Mesenchymal stem cell (in vitro differentiated cells and primary cell): ENCODE measurements at places on chromosomes 2 and 18.

DNA sequence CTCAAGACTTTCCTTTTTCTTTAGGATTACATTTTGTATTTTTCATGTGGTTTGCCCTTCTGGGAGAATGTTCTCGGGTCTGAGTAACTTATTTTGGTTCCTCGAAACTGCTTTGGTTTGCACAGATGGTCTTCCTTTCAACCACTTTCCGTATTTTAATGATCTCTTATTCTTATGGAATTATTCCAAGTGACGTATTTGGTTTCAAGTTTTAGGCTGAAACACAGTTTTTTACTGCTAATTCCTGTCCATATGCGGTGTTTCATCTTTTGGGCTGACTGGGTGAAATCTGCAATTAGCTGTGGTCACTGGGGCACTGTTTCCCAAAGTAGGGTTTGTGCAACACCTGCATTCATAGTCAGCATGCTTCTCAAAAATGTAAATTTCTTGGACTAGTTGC is 122.7 kb downstream of the CAPN13 start:
- no peak for DNase-seq

DNA sequence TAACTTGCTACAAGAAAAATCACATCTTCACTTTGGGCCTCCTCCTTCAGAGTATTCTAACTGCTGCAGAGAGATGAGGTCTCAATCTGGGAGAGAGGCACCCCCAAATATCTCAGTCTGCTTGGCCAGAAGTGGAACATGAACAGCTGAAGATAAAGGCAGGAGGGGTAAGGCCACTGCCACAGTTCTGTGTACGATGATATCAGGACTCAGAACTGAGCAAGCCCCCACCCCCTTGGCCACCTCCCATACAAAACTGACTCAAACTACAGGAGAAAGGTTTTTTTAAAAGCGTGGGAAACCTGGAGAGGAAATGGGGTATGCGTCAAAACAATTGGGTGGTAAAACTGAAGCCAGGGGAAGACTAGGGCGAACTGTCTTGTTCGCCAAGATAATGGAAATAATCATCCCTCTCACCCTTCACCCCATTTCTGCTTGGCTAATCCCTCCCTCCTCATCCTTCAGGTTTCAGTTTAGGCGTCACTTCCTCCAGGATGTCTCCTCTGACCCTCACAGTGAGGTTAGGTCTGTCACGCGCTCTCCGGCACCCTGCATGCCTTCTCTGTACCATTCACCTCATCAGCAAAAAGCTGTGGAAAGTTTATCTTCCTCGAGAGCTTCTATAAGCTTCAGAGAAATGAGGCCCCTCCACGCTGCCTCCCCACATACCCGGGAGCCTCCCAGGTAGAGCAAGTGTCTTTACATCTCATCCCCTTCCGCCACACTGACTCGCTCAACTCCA is 64.4 kb downstream of the SFXN5 start:
- no peak for DNase-seq

DNA sequence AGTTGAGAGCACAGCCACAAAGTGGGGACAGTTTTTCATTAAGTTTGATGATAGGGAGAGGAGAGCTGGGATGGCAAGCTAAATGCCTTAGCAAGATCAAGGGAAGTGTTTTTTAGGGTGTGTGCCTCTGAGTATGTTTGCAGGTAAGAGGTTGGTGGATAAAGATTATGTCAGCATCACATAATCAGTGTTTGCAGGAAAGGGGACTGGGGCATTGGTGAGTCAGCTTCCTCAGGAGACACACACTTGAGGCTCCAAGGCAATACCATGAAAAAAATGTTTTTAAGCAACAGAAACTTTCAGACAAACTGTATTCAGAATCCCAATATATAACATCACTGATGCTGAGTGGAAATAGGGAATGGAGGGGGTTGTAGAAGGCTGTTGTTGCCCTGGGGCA is 25.4 kb upstream of the DTNB start:
- peak; percentile 32 for DNase-seq

DNA sequence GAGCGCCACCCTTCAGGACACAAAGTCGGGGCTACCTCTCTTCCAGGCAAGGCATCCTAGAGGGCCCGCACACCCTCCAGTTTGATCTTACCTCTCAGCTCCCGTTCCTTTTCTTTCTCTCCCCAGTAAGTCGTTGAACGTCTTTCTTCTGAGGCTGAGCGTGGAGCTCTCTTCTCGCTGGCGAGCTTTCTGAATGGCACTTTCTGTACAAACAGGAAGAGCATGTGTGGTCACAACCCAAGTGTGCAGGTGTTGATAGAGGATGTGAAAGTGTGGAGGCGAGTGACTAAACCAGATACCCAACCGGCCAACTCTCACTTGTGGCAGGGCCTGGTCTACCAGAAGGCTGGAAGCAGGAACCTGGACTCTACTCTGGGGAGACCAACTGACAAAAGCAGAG is at the start of gene AFF3:
Gene AFF3 (minus strand): TSS at position 198 of the 400 bp plus-strand sequence. CDS start 38,136 bp downstream, outside the sequence.
- no peak for DNase-seq

DNA sequence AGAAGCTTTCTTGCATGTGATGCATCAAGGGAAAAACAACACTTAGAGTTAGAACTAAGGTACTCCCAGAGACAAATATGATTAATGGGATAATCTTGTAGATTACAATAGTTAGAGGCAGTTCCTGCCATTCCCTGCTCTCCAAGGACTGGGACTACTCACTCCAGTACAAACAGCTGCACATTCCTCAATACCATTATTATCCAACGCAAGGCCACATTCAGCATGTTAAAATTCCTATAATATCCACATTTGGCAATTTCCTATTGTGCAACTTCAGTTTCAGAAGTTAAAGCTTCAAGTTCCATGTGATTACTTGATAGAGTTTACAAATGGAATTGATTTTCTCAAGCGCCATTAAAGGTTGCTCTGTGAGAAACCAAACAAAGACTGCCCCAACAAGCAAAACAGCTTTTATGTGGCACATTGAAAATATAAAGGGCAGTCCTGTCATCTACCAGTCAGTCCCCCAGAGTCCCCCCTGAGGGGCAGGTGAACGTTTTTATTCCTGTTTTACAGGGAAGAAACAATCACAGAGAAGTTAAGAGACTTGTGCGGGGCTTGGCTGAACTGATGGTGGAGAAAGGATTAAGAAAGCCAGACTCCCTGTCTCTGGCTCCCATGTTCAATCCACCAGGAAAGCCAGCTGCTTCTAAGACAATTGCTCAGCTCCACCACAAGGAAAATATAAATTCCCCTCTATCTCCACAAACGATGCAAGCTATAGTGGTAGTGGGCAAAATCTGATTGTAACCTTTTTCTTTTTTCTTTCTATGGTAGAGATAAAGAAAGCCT is 72.6 kb downstream of the TXNL1 start:
- peak; percentile 35 for DNase-seq

DNA sequence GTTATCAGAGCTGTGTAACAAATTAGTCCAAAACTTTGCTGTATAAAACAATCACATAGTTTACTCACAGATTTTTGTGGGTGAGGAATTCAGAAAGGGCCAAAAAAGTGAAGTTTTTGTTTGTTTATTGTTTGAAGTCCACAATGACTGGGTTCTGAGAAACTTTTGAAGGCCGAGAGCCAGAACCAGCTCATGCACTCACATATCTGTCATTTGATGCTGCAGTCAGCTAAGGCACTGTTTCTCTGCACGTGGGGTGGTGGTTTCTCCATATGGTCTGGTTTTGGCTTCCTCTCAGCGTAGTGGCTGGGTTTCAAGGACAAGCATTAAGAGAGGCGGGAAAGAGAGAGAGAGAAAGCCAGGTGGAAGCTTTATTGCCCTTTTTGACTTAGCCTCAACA is 131.8 kb downstream of the TWIST2 start:
- no peak for DNase-seq

GRCh38 chr2:193894081-193894480 is 1699.3 kb upstream of the TMEFF2 start:
- no peak for DNase-seq
